ENCODE measurements at places on chromosomes 12 and 14.

GRCh38 chr12:79674629-79675028 is 16.1 kb downstream of the PAWR start:
- DNase-seq = no peak

- DNase-seq = no peak
Observed at GRCh38 chr12:65518771-65519170, 240.3 kb downstream of the MSRB3 start.

DNA sequence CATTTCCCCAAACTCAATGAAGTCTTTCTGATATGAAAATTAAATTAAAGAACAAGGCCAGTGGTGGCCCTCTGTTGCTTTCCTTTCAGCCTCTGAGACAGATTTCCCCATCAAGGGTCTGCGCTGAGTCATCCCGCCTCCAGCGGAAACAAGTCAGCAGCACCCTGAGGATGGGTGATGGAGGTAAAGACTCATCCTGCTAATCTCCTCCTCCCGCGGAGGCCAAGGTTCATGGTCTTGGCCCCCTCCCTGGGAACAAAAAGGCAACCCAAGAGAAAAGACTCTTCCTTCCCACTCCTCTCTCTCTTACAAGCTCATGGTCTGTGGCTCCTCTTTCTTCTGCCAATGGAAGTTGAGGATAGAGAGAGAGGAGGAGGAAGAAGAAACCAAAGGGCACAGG is 9.0 kb upstream of the NUMB start:
- DNase-seq = no peak

GRCh38 chr12:69500631-69501030 is 30.4 kb downstream of the FRS2 start:
- no peak for DNase-seq

DNA sequence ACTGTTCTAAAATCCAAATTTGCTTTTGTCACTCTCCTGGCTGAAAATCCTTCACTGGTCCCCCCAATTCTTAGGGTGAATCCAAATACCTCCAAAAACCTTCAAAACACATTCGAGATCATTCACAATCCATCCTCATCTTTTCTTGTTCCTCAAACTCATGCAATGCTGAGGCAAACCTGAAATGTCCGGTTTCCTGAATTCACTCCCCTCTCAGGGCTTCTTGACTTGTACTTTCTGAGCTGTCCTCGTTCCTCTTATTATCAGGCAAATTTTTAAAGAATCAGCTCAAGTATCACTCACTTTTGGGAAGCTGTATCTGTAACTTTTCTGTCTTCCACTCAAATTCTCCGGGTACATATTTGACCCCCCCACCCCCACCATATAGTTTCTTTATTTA is 84.9 kb upstream of the DUSP6 start:
- DNase-seq = no peak

DNA sequence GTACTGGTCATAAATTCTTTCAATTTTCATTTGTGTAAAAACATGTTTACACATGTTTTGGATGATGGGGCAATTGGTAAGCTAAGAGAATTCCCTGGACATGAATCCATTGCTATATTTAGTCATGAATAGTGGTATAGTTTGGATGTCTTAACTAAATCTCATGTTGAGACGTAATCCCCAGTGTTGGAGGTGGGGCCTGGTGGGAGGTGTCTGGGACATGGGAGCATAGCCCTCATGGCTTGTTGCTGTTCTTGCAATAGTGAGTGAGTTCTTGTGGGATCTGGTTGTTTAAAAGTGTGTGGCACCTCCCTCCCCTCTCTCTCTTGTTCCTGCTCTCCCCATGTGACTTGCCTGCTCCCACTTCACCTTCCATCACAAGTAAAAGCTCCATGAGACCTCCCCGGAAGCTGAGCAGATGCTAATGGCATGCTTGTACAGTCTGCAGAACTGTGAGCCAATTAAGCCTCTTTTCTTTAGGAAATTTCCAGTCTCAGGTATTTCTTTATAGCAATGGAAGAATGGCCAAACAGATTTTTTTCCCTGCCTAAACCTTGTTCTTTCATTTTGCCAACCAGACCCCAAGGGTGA is 33.6 kb downstream of the CTSG start:
- no peak for DNase-seq

GRCh38 chr12:19462406-19462805 is 23.1 kb downstream of the AEBP2 start:
- DNase-seq = no peak

DNA sequence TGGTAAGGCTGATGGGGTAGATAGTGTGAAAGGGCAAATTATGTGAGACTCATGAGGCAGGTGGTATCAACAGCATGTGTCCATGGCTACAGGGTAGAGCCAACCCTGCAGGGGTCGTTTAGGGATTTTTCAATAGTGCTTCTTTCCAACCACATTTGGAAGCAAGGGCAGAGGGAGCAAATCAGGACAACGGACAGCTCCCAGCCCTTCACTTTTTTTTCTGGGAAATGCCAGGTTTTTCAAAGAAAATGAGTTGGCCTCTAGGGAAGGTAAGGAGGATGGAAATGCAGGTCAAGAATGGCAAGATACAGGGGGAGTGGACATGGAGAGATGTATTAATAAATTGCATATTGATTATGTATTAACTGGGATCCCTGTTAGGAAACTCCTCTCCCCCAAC is 4.9 kb upstream of the CMA1 start:
- no peak for DNase-seq

GRCh38 chr12:98259693-98260092 is 255.7 kb upstream of the TMPO start:
- no peak for DNase-seq

GRCh38 chr14:100004392-100004791 is 60.8 kb upstream of the EVL start:
- DNase-seq = no peak

DNA sequence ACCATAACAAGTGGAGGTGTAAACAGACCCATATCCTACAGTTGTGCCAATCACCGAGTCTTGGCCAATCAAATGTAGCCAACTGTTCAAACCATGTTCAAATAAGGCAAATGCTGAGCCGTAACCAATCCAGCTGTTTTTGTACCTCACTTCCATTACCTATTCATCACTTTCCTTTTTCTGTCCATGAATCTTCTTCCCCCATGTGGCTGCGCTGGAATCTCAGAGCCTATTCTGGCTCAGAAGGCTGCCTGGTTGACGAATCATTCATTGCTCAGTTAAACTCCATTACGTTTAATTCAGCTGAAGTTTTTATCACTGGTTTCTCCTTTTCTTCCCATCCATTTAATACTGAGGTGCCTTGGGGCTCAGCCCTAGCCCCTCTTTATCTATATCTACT is 71.1 kb downstream of the TBC1D30 start:
- DNase-seq = no peak

- no peak for DNase-seq
Observed at GRCh38 chr12:68327896-68328295, 4.3 kb downstream of the MDM1 start.

- no peak for DNase-seq
Observed at GRCh38 chr12:127455347-127456265, 811.4 kb upstream of the TMEM132C start.

GRCh38 chr12:13125996-13126395 is 22.5 kb upstream of the GSG1 start:
- no peak for DNase-seq

DNA sequence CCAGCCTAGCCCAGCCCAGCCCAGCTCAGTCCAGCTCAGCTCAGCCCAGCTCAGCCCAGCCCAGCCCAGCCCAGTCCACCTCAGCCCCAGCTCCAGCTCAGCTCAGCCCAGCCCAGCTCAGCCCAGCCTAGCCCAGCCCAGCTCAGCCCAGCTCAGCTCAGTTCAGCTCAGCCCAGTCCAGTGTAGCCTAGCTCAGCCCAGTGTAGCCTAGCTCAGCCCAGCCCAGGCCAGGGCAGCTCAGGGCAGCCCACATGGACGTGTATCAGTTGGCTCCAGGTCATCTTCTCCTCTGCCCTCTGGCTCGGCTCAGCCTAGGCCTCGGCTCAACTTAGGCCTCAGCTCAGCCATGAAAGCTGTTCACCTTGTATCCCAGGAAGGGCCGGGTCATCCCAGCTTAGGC is 64.7 kb downstream of the TMEM121 start:
- DNase-seq = no peak

GRCh38 chr12:12807970-12808702 is 5.0 kb upstream of the DDX47 start:
- DNase-seq = peak; percentile 44

DNA sequence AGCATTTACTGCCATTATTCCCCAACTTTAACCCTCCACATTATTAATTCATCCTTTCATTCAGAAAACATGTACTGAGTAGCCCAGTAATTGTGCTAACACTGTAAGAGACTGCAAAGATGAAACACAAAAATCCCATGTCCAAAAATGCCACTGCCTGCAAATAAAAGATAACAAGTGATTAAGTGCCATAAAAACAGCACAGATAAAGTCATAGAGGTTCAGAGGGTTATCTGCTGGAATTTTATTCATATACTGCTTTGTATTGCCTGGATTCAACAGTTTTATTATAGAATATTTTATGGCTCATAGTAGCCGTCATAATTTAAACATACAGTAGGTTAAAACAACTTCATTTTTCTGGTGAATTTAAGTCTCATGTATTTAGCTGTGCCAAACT is 177.9 kb downstream of the KICS2 start:
- DNase-seq = no peak

DNA sequence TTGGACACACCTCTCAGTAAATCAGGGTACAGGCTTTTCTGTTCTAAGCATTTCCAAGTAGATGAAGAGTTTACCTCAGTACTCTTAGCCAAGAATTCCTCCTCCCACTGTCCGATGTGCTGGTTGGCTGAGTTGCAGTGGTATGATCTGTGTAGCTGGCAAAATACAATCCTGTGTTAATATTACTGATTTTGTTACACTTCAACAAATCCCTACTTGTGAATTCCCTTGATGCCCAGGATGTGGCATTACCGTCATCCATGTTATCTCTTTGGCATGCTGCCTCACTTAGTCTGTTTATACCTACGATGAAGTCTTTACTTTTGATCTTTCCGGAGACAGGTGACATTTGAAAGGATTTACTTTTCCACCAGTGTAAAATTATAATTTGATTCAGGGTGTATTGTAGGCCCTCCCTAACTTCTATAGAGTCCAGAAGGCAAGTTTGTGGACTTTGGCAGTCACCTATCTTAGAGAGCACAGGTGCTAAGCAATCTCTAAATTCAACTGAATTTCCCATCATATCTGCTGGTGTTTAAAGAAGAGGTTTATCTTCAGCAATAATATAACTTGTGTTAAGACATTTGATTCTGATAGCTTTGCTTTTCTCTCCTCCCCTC is 10.1 kb downstream of the CCDC196 start:
- DNase-seq = no peak

- DNase-seq = no peak
Observed at GRCh38 chr14:35240231-35240630, 52.0 kb upstream of the PSMA6 start.

Measured in left ventricle myocardium inferior (tissue), 1 donor.